ENCODE measurements at places on chromosomes 2 and 18. TPM values are rescaled to one million over a fixed set of nuclear protein-coding genes. Genes with fewer than 3 reads are reported as not detected.

DNA sequence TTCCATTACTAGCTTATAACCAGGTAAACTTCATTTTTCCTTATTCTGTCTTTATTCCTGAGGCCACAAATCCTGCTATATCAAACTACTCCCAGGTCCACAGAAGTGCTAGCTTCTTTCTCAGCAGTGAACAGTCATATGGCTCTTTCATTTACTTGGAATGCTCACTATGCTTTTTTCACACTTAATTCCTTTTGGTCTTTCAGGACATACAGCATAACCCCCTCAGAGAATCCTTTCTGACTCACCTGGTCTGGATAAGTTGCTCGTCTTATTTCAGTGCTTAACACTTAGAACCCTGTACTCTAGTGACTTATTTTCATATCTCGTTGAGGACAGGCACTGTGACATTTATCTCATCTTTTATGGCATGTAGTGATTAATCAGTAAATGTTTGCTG lies 325.0 kb upstream of the UBE2E3 start:
- peaks cover 3% of the 10 kb centered on the region for H3K27me3 ChIP-seq
- DNase-seq, result no peak
- no peaks in the 10 kb centered on the region for H3K4me1 ChIP-seq
- no peak overlapping the region for H3K27ac ChIP-seq
- H3K36me3 ChIP-seq, result no peaks in the 10 kb centered on the region

DNA sequence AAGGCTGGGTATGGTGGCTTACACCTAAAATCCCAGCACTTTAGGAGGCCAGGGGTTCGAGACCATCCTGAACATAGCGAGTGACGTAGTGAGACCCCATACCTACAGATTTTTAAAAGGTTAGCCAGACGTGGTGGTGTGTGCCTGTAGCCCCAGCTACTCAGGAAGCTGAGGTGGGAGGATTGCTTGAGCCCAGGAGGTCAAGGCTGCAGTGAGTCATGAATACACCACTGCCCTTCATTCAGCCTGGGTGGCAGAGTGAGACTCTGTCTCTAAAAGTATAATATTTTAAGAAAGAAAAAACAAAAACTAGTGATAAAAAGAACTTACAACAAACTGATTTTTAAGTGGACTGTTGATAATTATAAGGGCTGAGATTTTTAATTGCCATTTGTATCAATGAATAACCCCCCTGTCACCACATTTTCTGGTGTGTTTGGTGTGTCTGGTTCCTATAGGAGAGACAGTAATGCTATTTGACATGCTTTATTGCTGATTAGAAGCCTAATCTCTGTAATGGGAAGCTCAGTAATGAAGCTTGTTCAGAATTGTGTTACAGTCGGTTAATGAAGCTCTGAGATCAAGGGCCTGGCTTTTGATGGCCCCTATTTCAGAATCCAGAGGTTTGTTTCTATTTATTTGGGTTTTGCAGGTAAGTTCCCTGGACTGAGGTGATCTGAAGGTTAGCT lies 147.0 kb downstream of the NEDD4L start:
- H3K36me3 ChIP-seq, result no peaks in the 10 kb centered on the region
- H3K4me1 ChIP-seq, result peaks cover 4% of the 10 kb centered on the region
- peaks cover 20% of the 10 kb centered on the region for H3K27me3 ChIP-seq
- H3K4me3 ChIP-seq, result no peak overlapping the region

- no peak for DNase-seq
- H3K4me1 ChIP-seq, result no peaks in the 10 kb centered on the region
- H3K4me3 ChIP-seq, result no peak overlapping the region
- H3K27ac ChIP-seq, result no peak overlapping the region
These were observed 2.9 kb downstream of the LRATD1 start for GRCh38 chr2:14635391-14635871.

- H3K36me3 ChIP-seq, result no peaks in the 10 kb centered on the region
- no peaks in the 10 kb centered on the region for H3K4me1 ChIP-seq
- H3K27ac ChIP-seq, result no peak overlapping the region
- DNase-seq, result no peak
These were observed 1041.4 kb upstream of the FANCL start for GRCh38 chr2:59282374-59283057.

DNA sequence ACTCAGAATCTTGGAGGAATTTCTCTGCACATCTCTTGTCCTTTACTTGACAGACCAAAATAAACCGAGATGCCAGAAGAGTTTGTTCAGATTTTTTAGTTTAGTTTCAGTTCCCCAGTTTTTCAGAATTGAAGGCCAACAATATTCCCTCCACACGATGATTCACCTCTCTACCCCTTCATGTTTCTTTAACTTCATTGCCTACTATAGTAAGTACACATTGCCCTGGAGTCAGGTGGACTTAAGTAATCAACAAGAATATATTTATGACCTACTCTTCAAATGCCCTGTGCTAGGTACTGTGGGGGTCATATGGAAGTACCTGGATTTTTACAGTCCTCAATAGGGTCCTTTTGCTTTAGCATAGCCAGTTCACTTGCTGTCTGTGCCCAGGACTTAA lies 79.6 kb upstream of the CTLA4 start:
- H3K4me3 ChIP-seq, result no peak overlapping the region
- peaks cover 27% of the 10 kb centered on the region for H3K4me1 ChIP-seq
- H3K27me3 ChIP-seq, result no peaks in the 10 kb centered on the region
- H3K36me3 ChIP-seq, result no peaks in the 10 kb centered on the region
- H3K27ac ChIP-seq, result no peak overlapping the region

- H3K36me3 ChIP-seq, result peaks cover 54% of the 10 kb centered on the region
- H3K4me1 ChIP-seq, result peaks cover 12% of the 10 kb centered on the region
- H3K27ac ChIP-seq, result no peak overlapping the region
- no peak for DNase-seq
- H3K27me3 ChIP-seq, result no peaks in the 10 kb centered on the region
These were observed 62.2 kb downstream of the MFSD6 start for GRCh38 chr2:190470256-190470826.

DNA sequence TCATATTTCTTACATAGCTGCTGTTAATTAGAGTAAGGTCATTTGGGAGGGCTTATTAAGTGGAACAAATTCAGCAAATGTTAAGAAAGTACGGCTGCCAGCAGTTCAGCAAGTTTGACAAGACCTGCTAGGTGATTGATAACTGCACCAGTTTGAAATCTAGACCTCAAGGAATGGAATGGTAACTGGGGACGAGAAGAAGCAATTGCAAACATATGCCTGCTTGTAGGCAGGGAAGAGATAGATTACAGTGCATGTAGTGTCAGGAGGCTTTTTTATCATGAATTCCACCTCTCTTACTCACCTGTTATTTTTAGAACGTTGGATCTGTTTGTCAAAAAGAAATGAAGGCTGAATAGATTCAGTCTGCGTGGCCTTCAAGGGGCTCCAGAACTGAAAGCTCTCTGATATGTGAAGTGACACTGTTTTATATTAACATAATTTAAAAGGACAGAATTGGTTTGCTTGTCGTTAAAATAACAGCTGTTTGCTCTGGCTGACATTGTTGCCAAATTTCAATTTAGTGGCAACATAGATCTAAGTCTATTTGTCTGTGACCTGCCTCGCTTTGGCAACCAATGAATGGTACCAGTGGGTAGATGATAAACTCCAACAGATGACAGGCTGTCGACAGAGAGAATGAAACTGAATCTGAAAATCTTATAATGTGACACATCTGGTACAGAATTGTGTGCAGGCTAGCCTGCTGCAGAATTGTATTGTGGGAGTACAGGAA lies 199.3 kb downstream of the ZNF407 start:
- H3K27ac ChIP-seq, result no peak overlapping the region
- H3K27me3 ChIP-seq, result no peaks in the 10 kb centered on the region
- DNase-seq, result no peak
- H3K4me3 ChIP-seq, result no peak overlapping the region
- peaks cover 1% of the 10 kb centered on the region for H3K36me3 ChIP-seq
- H3K4me1 ChIP-seq, result peaks cover 5% of the 10 kb centered on the region

The SKOR2 gene
- total RNA-seq, result not detected

- no peak for DNase-seq
- no peak overlapping the region for H3K4me3 ChIP-seq
- no peak overlapping the region for H3K27ac ChIP-seq
- no peaks in the 10 kb centered on the region for H3K36me3 ChIP-seq
- peaks cover 46% of the 10 kb centered on the region for H3K27me3 ChIP-seq
These were observed 127.8 kb downstream of the TRIB2 start for GRCh38 chr2:12844511-12844910.

The RND3 gene
- not detected for total RNA-seq

- H3K36me3 ChIP-seq, result no peaks in the 10 kb centered on the region
- no peaks in the 10 kb centered on the region for H3K4me1 ChIP-seq
- no peak for DNase-seq
- H3K4me3 ChIP-seq, result no peak overlapping the region
- no peak overlapping the region for H3K27ac ChIP-seq
These were observed 9.5 kb downstream of the KCNK3 start for GRCh38 chr2:26702025-26702424.

The BCL2L11 gene
- total RNA-seq, result 219 TPM

DNA sequence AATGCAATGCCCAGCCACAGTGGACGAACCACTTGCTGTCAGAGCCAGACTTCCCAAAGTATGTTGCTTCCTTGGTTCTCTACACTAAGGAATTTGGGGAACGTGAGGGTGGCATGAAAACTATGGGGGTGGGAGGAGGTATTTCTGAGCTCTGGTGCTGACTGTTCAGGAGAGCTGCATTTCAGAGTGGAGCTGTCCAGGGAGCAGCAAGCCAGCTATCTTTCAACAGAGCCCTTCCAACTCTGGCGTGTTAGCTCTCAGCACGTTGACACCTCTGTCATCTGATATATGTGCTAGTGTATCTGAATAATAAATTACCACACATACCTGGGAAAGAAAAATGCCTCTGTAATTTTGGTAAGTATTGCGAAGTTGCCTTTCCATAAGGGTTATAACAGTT lies 66.1 kb downstream of the SAP130 start:
- H3K27ac ChIP-seq, result no peak overlapping the region
- H3K27me3 ChIP-seq, result no peaks in the 10 kb centered on the region
- no peak overlapping the region for H3K4me3 ChIP-seq
- no peak for DNase-seq
- peaks cover 39% of the 10 kb centered on the region for H3K36me3 ChIP-seq
- H3K4me1 ChIP-seq, result no peaks in the 10 kb centered on the region

GRCh38 chr2:112121682-112122254 lies 16.4 kb upstream of the FBLN7 start:
- H3K27me3 ChIP-seq, result no peaks in the 10 kb centered on the region
- peak; percentile 86 for DNase-seq
- peaks cover 5% of the 10 kb centered on the region for H3K4me1 ChIP-seq
- no peak overlapping the region for H3K4me3 ChIP-seq
- no peak overlapping the region for H3K27ac ChIP-seq

GRCh38 chr2:215110918-215111317 lies 27.5 kb downstream of the ABCA12 start:
- H3K27me3 ChIP-seq, result no peaks in the 10 kb centered on the region
- H3K36me3 ChIP-seq, result no peaks in the 10 kb centered on the region
- no peak for DNase-seq

The FBLN7 gene
- total RNA-seq, result 26.8 TPM

- H3K36me3 ChIP-seq, result peaks cover 11% of the 10 kb centered on the region
- no peaks in the 10 kb centered on the region for H3K27me3 ChIP-seq
- H3K4me1 ChIP-seq, result peaks cover 1% of the 10 kb centered on the region
- no peak for DNase-seq
- no peak overlapping the region for H3K4me3 ChIP-seq
These were observed 27.1 kb downstream of the CAMKMT start for GRCh38 chr2:44388877-44389276.

DNA sequence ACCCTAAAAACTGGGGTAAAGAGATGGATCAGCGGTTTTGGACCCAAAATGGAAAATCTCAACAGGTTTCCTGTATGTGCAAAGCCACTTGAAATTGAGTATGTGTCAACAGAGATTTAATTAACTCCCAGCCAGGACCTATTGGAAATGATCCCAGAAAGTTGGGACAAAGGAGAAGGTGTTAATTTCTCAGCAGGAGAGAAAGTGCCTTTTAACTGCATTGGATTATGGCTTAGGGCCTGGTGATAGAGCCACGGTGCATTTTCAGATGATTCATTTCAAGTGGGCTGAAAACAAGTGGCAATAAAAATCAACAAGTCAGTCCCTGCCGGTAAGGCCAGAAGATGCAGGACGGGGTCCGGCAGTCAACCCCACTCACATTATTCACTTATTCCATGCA lies 80.2 kb upstream of the BCL11A start:
- no peaks in the 10 kb centered on the region for H3K36me3 ChIP-seq
- H3K27ac ChIP-seq, result no peak overlapping the region
- H3K4me3 ChIP-seq, result no peak overlapping the region
- no peaks in the 10 kb centered on the region for H3K4me1 ChIP-seq

The HOXD9 gene
- total RNA-seq, result not detected

The CD8B gene
- total RNA-seq, result not detected

The RNF144A gene
- total RNA-seq, result 22.1 TPM

DNA sequence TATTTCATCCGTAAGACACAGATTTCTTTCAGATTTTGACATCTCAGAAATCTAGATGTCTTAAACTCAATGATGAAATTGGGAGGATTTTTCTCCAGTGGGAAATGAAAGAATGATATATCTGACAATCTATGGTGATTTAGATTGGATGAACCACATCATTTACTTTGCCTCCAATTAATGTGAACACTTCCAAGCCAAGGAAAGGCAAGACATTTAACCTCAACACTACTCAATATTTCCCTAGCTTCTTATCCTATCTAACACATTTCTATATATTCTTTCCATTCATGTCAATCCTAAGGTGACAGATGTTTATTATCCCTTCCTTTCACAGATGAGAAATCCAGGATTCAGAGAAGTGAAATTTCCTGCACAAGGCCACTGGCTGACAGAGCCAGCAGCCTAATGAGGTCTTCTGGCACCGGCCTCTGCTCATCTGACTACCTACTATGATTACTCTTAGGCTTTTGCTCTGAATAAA lies 327.6 kb downstream of the IRS1 start:
- H3K36me3 ChIP-seq, result no peaks in the 10 kb centered on the region
- H3K4me3 ChIP-seq, result no peak overlapping the region
- DNase-seq, result no peak
- H3K27ac ChIP-seq, result no peak overlapping the region
- peaks cover 16% of the 10 kb centered on the region for H3K27me3 ChIP-seq
- H3K4me1 ChIP-seq, result no peaks in the 10 kb centered on the region

DNA sequence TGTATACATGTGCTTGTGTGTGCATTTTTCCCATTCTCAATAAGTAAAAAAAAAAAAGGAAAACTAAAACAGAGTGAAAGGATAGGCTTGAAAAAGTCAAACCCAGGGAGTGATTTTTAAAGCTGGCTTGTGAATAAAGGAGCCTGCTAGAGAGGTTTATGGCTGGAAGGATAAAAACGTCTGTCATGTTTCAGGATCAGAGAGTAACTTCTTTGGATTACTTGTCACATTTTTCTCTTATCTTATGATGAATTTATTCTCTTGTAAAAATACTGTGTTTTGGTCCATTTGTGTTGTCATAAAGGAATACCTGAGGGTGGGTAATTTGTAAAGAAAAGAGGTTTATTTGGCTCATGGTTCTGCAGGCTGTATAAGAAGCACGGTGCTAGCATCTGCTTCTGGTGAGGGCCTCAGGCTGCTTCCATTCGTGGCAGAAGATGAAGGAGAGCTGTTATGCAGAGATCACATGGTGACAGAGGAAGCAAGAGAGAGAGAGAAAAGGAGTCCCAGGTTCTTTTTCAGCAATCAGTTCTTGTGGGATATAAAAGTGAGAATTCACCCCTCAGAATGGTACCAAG lies 89.1 kb downstream of the OSBPL6 start:
- no peak overlapping the region for H3K4me3 ChIP-seq
- no peak for DNase-seq
- H3K27ac ChIP-seq, result no peak overlapping the region
- no peaks in the 10 kb centered on the region for H3K4me1 ChIP-seq

GRCh38 chr2:219987830-219988229 lies 360.4 kb downstream of the SLC4A3 start:
- no peaks in the 10 kb centered on the region for H3K36me3 ChIP-seq
- no peaks in the 10 kb centered on the region for H3K4me1 ChIP-seq
- no peak overlapping the region for H3K4me3 ChIP-seq
- no peaks in the 10 kb centered on the region for H3K27me3 ChIP-seq

The FAM237A gene
- not detected for total RNA-seq

The RTP5 gene
- 0.07 TPM for total RNA-seq

Data from activated CD4-positive, alpha-beta T cell treated with anti-CD3 and anti-CD28 coated beads, Interleukin-2, amount 10 ng/mL, durations not matched to agents 24 days and 14 days (primary cell).